ENCODE measurements at places on chromosomes 1 and 21.

DNA sequence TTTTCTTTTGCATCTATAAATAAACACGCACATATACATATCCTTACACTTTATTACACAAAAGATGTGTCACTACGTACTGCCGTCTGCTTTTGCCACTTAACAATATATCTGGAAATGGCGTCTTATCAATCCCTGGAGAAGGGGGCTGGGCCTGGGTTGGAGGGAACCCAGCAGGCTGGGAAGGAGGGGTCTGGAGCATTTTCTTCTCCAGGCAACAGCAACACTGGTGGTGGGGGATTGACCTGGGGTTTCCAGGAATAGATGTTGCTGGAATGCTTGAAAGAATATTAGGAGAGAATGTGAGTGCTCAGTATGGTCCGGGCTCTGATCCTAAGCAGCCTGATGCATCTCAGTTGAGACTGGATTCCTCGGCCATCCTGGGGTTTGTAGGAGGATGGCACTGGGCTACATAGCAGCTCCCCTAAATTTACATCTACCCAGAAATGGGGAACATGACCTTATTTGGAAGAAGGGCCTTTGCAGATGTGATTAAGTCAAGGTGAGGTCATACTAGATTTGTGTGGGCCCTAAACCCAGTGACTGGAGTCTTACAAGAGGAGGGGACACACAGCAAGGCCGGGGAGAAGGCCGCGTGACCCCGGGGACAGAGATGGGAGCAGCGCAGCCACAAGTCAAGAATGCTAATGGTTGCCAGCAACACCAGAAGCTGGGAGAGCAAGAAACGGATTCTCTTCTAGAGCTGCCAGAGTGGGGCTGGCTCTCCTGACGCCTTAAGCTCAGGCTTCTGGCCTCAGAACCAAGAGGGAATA is 98.6 kb downstream of the SIK1 start:
- no peak for DNase-seq

GRCh38 chr1:108560874-108561459 is 1.1 kb downstream of the EEIG2 start:
- no peak for DNase-seq

GRCh38 chr1:8871965-8872399 is 6.5 kb downstream of the ENO1 start:
- no peak for DNase-seq

DNA sequence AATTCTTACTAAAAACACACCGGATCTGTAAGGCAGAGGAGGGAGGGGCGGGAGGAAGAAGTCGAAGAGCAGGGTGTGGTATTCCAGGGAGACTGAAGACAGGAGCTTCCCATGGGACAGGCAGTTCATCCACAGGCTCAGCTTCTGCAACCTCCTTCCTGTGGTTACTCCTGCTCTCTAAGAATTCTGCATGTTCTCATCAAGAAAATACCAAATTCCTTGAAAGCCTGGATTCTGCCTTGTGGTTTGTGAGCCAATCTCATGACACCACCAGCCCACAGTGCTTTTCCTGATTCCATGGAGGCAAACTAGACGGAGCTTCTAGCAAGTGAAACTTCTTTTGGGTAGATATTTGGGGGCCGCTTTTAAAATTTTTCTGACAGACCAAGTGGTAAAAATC is 1.1 kb upstream of the ST6GALNAC3 start:
- DNase-seq, result no peak

DNA sequence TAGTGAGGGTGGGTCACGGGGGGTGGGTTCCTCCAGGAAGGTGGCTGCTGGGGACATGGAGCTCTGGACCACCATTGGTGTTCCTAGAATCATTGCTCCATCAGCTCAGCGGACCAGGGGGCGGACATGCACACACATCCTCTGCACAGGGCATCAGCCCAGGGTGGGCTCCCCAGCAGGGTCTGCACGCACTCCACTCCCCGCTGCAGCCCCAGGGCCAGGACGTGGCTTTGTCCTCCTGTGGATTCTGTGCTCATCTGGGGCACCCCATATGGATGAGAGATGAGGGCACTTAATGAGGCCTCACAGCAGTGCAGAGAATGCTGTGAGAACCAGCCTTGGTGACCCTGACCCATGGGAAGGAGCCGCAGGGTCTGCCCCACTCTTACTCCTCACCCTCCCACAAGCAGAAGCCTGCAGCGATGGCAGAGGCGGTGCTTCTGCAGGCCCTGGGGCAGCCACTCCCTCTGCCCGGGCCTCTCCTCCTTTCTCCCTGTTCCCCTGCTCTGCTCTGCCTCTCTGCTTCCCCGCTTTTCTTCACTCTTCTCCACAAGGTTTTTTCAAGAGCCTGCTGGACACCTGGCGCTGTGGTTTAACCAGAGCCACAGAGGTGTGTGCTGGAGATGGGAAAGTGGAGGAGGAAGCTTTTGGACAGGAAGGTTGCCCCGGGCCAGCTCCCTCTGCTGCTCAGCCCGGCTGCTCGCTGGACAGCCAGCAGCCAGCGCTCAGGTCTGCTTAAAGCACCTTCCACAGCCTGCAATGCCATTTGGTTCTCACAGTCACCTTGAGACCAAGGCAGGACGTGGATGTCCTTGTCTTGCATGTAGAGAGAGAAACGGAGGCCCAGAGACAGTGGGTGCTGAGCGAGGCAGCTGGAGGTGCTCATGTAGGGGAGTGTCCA is 26.3 kb upstream of the PCBP3 start:
- no peak for DNase-seq

DNA sequence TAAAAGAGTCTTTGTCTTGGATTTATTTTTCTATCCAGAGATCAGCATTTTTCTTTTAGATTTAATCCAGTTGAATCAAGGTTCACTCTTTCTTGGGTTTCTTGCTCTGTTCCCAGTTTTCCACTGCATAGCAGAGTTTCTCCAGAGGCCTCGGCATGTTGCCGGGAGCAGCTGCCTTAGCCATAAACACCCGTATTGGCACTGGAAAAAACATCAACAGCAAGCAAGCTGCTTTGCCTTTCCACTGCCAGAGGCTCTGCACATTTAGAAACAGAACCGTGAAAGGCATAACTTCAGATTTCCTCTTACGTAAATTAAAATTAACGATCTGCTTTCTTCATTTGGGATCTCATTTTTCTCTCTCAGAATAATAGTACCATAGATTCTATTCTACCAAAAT is 181.8 kb upstream of the L1TD1 start:
- DNase-seq, result no peak

GRCh38 chr21:16330082-16330907 is 600.5 kb downstream of the USP25 start:
- no peak for DNase-seq

DNA sequence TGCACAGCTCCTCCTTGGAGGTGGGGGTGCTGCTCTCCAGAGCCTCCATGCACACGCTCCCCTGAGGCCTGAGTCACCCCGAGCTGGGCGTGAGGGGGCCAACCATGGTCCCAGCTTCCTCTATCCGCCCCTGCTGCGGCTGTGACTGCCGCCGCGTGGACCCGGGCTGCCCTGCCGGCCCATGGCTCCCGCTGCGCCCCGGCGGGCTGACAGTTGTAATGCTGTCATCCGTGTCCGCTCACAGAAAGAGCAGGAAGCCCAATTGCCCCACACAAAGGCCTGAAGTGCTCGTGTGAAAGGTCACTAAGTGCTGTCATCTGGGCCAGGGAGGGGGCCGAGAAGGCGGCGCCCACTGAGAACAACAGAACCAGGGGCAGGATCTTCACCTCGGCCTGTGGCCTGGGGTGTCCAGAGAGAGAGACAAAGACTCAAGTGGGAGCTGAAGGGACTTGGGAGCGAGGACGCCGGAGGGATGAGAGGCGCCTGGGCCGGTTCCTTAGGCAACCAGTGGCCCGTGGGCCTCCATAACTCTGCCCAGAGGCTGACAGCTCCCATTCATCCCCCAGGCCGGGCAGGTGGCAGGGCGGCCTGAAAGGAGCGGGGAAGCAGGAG is 31.5 kb downstream of the OLIG1 start:
- DNase-seq, result no peak

DNA sequence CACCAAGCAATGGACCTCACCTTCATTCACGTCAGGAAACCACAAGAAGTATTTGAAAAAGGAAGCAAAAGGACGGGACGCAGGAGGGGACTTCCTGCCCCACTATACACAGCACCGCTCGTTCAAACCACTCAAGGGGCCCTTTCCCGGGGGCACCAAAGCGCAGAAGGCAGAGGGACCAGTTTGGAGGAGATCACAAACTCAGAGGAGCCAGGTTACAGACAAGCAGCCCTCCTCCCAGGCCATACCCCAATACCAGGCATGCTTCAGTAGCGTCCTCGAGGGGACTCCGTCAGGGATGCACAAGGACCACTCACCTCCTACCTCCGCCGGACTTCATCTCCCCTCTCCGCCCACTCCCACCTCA is 685 bp downstream of the CRTC2 start:
- DNase-seq, result no peak

- no peak for DNase-seq
Measured at GRCh38 chr1:183138301-183138700, 47.8 kb upstream of the LAMC2 start.

GRCh38 chr1:87983841-87984240 is 655.2 kb downstream of the LMO4 start:
- DNase-seq, result no peak

- DNase-seq, result no peak
Measured at GRCh38 chr1:219331424-219331823, 157.7 kb downstream of the LYPLAL1 start.

DNA sequence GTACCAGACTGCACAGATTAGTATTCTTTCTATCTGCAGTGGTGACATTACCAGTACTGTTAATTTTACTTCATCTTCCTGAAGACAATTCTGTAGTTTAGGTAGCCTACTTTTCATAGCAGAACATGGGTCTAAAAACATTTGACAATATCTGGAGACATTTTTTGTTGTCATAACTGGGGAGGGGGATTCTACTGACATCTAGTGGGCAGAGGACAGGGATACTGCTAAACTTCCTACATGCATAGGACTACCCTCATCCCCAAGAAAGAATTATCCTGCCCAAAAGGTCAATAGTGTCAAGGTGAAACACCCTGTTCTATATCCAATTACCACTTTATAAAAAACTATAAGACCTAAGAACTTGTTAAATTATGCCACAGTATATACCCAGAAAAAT is 3.4 kb upstream of the ARHGAP29 start:
- DNase-seq, result no peak

- DNase-seq, result no peak
Measured at GRCh38 chr1:84301004-84301784, at the start of gene SAMD13. SAMD13 (plus strand) TSS chr1:84301708; CDS start chr1:84303235, 1,527 bp downstream.

GRCh38 chr1:230754796-230755195 is 7.6 kb downstream of the CAPN9 start:
- DNase-seq, result no peak

DNA sequence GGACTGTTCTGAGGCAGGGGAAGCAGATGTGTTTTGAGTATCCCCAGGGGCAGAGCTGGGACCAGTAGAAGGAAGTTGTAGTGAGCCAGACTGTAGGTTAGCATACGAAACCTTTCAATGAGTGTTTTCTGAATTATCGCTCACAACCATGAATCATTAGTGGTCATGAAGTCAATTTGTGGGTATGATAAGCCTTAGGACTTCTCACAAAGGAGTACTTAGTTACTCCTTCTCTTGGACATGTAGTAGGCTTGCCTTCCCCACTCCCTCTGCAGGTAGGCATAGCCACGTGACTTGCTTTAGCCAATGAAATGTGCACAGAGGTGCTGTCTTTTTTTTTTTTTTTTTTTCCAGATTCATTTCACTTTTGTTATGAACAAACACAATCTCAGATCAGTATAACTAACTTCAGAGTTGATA is 23.9 kb upstream of the FAAH start:
- no peak for DNase-seq

- DNase-seq, result no peak
Measured at GRCh38 chr1:90707363-90707710, 9.8 kb downstream of the BARHL2 start.

DNA sequence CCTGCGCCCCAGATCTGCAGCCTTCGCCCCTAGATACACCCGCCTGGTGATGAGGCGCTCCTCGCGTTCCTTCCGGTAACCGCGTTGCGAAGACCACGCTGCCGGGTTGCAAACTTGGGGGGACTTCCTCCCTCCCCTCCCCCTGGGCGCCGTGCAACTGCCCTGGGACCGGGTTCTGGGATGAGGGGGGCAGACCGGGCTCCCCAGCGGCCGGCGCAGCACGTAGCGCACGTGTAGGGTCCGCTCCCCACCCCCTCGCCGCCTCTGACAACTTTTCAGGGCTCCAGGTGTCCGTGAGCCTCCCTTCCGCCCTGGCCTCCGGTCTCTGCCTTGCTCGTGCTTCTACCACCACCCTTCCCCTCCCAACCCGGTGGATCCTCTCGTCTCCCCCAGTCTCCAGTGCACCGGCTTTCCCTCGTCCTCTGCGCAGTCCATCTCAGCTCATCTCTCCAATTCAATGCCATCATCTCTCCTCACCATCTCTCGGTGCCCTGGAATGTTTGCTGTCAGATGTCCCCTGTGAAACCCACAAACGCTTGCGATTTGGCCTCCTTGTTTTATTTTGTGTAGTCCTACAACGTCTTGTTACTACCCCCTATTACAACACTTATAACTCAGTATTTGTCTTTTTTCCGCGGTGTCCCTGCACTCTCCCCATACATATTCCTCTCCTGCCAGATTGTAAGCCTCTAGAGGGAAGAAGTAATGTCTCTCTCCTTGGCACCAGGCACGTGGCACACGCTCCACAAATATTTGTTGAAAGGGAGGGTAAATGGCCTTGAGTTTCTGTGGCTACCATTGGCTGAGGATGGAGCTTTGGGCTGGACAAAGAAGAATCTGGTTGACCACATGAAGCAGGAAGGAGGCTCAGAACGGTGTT is 782 bp downstream of the PCAT6 start:
- DNase-seq, result no peak

DNA sequence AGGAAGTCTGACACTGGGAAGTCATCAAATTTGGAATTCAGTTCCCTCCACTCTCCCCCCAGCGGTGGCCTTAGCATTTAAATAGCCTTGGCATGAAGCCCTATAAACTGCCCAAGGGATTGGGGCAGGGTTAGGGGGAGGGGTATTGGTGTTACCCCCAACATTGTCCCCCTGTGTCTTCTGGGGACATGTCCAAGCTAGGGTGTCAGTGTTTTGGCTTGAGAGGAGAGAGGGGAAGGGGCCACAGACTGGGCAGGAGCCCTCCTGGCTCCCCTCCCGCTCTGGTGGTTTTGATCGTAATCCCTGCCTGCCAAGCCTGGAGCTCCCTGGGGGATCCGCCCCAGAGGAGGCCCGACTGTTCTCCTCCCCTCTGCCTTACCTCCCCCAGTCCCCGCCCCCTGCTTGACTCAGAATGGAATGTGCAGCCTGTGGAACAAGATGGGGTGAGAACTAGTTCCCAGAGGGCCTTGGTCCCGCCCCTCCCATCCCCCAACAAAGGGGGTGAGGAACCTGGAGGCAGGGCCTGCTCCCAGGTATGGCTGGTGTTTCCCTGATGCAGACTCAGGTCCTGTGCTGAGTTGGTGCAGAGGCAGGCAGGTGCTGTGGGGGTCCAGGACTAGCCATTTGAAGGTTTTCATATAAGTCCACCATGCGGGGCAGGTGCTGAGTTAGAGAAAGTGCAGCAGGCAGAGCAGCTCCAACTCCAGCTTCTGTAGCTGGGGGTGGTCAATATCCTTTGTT is 7.4 kb downstream of the SOX13 start:
- DNase-seq, result no peak

Data from vagina (tissue), 2 donors.